ENCODE measurements at places on chromosomes 4 and X.
A peak's percentile ranks its signal among the peaks of the same experiment; 100 is the strongest.

DNA sequence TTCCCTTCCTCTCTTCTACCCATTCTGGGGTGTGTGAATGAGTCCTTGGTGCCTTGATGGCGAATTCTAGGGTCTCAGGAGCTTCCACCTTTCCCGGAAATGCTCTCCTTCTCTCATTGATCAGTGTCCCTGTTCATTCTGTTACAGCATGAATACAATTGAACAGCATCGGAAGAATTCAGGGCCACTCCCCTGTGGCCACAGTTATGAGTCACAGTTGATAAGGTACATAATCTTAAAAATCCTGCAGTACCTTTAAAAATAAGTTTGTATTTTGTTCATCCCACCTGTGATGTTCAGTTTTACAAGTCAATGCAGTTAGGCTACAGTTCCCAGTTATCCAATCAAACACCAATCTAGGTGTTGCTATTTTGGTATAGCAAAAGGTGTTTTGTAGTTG lies 47.3 kb upstream of the FAM9A start:
- DNase-seq, result no peak

DNA sequence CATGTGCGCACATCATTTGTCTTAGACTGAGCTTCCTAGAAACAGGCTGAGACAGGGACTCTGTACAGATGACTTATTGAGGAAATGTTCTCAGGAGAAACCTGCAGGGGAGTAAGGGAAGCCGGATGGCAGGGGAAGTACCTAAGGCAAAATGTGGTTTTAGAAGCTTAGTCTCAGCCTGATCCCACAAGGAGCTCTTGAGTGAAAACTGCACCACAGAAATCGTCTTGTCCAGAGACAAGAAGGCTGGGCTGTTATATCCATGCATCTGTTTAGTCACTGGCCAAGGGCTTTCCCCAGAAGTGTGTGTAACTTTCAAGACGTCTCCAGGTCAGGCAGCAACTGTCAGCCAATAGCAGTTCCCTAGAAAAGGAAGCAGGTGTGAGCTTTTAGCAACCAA lies 86.0 kb downstream of the FUNDC1 start:
- no peak for DNase-seq

DNA sequence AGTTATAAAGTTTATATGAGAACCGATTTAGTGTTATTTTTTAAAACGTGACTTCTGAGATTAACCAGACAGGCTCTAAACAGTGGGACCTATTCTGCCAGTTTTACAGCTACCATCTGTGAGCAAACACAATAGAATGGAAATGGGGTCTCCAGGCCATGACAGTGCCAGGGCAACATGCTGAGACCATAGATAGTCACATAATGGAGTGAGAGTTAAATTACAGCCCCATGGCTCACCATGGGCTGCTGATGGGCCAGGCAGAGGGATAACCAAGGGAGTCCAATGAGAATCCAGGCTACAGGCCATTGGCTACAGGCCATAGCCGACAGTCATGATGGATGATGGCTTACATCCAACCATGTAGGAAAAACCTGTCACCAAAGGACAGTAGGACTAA lies 183.5 kb upstream of the NDP start:
- no peak for DNase-seq

DNA sequence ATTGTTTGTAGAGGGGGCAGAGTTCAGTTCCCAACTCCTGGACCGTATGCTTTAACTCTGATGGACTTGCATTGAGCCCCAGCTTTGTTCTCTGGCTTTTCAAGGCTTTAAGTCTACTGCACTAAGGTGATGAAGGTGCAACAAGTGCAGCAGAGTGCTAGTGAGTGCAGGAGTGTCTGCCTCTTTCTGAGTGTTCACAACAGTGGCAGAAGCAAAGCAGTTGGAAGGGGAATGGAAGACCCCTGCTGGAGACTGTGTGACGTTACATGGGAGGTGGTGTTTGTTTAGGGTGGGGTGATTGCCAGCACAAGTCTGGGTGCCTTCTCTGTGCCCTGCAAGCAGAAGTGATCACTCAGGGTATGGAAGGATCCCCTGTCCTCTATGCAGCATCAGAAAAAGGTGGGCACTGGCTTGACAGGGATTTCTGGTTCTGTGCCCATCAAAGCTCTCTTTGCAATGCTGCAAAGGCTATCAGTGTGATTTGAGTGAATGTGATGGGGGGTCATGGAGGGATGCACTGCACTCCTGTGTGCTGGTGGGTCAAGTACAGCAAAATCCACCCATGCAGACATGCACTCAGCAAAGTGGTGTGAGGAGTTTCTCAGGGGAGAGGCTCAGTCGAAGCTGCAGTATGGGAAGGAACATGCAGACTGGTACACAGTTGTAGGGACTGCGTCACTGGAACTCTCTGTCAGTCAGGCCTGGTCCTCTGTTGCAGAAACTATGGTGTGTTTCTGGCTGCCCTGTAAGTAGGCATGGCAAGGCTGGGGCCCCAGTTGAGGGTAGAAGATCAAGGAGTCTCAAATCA lies 70.9 kb upstream of the UGT2B7 start:
- no peak for DNase-seq

DNA sequence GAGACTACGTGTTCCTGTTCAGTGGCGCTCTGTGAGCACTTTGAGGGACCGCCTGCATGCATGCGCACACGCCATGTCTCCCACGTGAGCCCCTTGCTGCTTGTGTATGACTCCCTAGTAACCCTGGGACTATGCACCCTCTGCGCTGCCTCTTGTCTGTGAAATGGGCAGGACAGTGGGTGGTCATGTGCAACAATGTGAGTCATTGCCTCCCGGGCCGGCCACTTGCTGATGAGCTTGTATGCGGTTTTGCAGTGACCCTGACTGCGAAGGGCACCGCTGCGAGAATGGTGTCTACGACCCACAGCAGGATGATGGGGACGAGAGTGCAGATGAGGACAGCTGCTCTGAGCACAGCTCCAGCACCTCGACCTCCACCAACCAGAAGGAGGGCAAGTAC lies 61.4 kb downstream of the TNIP2 start:
- DNase-seq, result no peak

GRCh38 chr4:171049380-171049779 lies 763.8 kb upstream of the GALNTL6 start:
- no peak for DNase-seq

- DNase-seq, result no peak
Measured at GRCh38 chr4:1398681-1399507, 7.3 kb downstream of the NKX1-1 start.

DNA sequence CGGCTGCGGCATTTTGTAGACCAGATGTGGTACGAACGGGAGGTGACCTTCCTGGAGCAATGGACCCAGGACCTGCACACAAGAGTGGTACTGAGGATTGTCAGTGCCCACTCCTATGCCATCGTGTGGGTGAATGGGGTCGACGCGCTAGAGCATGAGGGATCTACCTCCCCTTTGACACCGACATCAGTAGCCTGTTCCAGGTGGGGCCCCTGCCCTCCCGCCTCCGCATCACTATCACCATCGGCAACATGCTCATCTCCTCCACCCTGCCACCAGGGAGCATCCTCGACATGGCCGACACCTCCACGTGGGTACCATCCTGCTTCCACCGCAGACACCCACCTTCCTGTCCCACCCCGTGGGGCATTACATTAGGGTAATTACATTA lies 46.2 kb downstream of the SMARCA5 start:
- DNase-seq, result no peak

GRCh38 chr4:168711197-168712140 lies 214.6 kb downstream of the PALLD start:
- no peak for DNase-seq

- DNase-seq, result no peak
Measured at GRCh38 chrX:70754169-70754848, 154.2 kb downstream of the TEX11 start.

GRCh38 chr4:41678086-41678816 lies 70.3 kb downstream of the PHOX2B start:
- DNase-seq, result no peak

- DNase-seq, result no peak
Measured at GRCh38 chr4:94722748-94723147, 35.0 kb upstream of the BMPR1B start.

- no peak for DNase-seq
Measured at GRCh38 chr4:4582653-4583052, 40.8 kb upstream of the STX18 start.

DNA sequence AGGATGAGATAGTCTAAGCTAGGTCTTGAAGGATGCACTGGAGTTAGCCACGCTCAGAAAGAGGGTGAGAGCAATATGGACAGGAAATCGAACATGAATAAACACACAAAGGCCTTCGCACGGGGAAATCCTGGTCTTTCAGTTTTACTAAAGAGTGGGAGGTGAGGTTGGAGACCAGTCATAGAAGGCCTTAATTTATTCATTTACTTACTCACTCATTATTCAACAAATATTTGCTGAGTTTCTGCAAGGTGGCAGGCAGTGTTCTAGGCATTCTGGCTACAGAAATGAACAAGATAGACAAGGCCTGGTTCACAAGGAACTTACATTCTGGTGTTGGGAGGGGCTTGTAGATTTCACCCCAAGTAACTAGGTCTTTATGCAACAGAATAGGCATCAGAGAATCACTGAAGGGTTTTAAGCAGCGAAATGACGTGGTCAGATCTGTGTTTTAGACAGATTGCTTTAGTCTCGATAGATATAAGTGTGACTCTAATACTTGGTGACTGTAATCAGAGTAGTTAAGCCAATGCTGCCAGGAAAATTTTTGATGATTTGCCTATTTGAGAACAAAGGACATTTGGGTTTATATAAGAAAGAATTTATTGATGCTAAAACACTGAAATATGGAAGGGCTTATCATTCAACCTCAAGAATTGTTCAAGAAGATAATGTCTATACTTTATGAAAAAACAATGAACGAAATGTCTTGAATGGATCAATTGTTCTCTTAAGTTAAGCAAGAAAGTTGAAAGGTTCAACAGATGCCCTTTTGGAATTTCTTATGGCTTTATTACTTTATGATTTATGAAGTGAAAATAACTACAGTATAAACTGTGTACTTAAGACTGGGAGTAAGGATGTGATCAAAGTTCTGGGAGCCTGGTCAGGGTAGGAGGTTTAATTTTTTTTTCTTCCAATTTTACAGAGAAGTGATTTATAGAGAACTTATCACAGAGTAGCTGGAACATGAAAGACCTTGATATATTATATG lies 184.4 kb upstream of the CASK start:
- DNase-seq, result no peak

DNA sequence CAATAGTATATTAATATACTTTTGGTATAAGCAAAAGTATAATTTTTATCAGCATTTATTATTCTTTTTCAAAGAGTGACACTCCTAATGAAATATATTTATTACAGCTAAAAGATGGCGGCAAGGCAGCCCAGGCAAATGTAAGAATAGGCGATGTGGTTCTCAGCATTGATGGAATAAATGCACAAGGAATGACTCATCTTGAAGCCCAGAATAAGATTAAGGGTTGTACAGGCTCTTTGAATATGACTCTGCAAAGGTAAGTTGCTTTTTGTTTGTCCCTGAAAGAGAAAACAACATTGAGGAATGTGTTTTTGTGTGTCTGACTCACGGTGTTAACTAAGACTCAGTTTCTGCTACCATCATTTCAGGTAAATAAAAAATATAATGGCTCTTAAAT lies 71.9 kb downstream of the PDLIM5 start:
- no peak for DNase-seq

GRCh38 chr4:119690871-119691270 lies 62.3 kb upstream of the PDE5A start:
- no peak for DNase-seq

- no peak for DNase-seq
Measured at GRCh38 chrX:150870487-150871340, 27.8 kb downstream of the CD99L2 start.

DNA sequence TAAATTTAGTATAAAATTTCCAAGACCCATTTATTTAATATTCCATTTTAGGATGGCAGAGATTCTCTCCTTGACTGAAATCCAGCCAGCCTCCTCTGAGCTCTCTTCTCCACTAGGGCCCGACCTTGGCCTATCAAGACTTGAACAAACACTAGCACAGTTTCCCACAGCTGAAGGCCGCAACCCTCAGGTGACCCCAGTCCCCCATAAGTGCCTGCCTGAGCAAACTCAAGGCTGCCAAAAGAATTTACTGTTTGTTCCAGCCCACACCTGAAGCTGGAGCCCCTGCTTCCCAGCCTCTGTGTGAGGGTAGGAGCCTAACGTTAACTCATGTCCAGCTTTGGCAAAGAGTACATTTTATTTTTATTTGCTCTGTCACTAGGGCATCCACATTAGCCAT lies 629.0 kb upstream of the ZFP42 start:
- no peak for DNase-seq

DNA sequence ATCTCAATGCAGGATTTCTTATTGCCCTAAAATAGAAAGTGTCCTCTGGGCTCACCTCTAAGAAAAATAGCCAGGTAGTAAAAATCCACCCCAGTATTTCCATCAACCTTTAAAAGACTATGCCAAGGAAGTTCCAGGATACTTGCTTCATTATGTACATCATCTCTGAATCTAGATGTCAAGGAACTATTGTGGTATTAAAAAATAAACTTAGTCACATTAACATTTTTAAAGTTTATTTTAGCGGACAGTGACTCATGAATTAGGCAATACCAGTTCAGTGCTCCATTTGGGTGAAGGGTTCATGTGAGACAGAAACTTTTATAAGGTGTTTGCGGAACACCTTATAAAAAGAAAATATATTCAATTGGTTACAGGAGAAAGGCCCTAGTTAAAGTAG lies 209.2 kb downstream of the ADAM29 start:
- DNase-seq, result no peak

GRCh38 chr4:98688411-98689290 lies 30.2 kb upstream of the TSPAN5 start:
- peak; percentile 4 for DNase-seq

GRCh38 chrX:14354521-14354920 lies 174.8 kb upstream of the GLRA2 start:
- no peak for DNase-seq

DNA sequence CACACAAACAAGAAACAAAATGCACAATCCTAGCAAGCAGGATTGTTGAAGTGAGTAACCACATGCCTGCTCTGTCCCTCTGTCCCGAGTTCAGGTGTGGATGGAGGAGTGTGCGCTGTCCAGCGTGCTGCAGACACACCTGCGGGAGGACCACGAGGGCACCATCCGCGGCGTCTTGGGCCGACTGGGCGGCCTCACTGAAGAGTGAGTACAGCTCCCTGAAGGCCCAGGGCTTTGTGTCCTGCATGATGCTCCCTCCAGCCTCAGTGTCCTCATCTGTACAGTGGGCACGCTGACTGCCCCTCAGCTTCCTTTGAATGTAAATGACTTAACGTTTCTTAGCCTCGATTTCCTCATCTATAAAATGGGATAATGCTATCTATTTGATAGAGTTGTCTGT lies 82.5 kb downstream of the EVC start:
- no peak for DNase-seq

- no peak for DNase-seq
Measured at GRCh38 chr4:177509226-177509745, 67.0 kb upstream of the AGA start.

DNA sequence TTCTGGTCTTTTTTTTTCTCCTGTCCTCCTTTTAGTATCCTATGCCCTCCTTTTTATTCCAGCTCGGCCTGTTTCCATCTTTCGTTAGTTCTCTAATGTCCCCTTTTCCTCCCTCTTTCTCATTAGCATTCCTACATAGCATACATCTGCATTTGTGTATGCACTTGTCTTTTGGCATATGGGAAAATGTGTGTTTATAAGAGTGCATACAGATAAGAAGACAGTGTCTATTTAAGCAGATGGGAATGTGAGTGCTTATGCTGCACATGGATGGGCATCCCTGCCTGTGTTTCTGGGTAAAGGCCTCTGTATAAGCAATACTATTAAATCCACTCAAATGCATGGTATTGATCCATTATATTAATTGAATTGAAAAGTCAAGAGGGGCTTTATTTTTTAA lies 7.5 kb upstream of the GABRA2 start:
- no peak for DNase-seq
